Neural crest cell (in vitro differentiated cells): ENCODE measurements at places on chromosomes 2 and 18. TPM values are rescaled to one million over a fixed set of nuclear protein-coding genes. Genes with fewer than 3 reads are reported as not detected.

The HOXD12 gene
- total RNA-seq, result not detected in 2 replicates

DNA sequence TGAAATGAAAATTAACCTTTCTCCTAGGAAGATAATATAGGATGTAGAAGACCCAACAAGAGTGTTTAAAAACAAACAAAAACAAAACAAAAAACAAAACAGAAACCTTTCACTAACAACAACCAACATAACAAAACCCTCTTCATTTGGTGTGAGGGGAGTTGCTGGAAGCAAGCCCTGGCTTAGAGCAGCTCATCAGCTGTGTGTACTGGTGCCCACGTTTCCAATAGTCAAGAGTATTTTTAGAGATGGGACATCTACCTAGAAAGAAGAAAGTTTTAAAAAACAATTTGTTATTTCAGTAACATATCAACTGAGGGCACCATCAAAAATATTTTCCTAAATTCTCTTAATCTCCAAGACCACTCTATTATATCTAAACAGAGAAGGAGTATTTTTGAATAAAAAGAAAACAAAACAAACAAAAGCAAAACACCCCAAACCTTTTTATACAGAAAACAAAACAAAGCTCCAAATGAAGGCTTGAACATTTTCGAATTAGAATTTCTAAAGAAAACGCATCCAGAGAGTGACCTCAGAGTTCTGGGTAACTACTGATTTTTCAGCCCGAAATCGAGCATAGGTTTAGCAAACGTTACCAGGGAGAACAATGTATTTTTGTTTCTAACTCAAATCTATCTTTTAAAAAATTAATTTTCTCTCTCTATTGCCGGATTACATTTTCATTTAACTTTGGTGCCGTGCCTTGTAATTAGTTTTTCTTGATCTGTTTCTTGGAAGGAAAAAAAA is 134.6 kb downstream of the INSIG2 start:
- no peak for DNase-seq

DNA sequence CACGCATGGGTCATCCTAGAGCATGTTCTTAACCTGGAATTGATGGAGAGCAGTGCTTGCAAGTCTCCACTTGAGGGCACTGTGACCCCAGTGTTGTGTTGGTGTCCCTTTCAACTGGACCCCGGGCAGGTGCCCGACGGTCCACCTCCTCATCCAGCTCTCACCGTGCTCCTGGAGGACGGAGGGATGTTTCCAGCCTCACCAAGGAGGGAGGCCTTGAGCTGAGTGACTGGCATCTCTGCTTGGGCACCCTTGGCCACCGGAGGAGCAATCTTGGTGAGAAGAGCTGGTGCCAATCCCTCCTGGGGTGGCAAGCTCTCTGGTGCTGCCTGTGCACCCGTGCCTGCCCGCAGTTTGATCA is 45.4 kb upstream of the ASB18 start:
- DNase-seq, result peak; percentile 43

- no peak for DNase-seq
Measured at GRCh38 chr2:36696533-36696932, at the start of gene VIT. Gene VIT (plus strand): TSS chr2:36696707. CDS start chr2:36716371, 19,664 bp downstream.

DNA sequence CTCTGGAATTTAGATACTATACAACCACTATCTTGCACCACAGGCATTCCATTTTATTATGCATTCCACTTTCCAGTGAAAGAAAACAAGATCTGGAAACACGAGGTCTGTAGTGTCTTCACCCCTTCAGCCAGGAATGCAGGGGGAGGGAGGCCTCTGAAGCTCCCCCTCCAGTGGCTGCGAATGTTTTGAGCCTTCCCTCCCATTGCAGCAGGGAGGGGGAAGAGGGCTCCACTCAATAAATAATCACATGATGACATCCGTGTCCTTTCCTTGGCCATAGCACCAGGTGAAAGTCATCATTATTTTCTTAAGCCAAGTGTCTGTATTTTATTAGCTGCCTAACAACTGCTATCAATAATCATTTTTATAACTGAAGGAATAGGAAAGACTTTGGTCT is 38.6 kb downstream of the ALPK2 start:
- DNase-seq, result no peak

GRCh38 chr2:85907671-85908157 is 18.9 kb upstream of the ST3GAL5 start:
- no peak for DNase-seq

DNA sequence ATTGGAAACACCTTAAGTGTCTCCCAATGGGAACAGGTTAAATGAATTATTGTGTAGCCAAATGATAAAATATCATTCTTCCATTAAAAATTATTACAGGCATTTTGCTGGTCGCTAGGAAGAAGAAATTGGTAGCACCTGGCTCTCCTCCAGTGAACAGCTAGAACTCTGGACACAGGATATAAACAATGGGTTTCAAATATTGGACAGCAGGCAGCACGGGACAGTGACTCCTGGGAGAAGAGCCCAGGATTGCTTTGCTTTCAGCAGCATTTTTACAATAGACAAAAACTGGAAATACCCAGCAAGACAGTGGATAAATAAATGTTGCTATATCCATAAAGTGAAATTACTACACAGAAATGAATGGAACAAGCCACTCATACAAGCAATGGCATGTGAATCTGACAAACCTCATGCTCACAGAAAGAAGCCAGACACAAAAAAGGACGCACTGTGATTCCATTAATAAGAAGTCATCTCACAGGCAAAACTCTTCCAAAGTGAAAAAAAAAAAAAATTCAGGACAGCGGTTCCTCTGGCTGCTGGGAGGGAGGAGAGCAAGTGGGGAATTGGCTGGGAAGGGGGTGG is 50.5 kb downstream of the LAMA1 start:
- no peak for DNase-seq

DNA sequence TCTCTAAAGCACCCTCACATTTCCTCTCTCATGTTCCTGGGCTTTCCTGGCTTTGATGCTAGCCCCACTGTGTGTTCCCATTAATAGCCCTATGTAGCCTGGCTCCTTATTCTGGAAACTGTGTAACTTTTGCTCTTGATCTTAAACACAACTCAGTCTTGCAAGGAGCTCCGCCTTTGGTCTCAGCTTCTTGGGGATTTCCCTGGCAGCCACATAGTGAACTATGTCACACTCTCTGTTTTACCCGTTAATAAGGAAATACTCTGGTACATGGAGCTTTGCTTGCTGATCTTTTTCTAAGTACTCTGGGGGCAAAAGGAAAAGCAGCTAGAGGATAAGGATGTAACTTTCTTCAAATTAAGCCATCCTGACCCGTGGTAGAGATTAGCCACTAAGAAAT is 259.3 kb downstream of the NEDD4L start:
- no peak for DNase-seq

DNA sequence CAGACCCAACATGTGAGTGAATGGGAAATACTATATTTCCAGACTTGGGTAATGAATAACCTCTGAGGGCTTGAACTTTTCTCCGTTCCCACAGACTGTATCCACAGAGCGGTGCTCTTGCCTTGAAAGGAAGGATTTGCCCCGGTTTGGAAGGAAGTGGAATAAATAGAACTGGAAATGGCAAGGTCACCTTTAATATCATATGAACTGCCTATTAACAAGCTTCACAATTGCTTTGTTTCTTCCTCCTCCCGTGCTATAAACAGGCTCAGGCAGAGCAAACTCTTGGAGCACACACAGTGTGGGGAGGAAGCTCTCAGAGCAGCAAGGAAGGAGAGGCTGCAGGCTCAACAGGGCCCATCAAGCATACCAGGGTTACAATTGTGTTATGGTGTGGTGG is 28.5 kb upstream of the DARS1 start:
- no peak for DNase-seq

The SUCLG1 gene
- 51.5 and 52.7 TPM in 2 replicates for total RNA-seq

DNA sequence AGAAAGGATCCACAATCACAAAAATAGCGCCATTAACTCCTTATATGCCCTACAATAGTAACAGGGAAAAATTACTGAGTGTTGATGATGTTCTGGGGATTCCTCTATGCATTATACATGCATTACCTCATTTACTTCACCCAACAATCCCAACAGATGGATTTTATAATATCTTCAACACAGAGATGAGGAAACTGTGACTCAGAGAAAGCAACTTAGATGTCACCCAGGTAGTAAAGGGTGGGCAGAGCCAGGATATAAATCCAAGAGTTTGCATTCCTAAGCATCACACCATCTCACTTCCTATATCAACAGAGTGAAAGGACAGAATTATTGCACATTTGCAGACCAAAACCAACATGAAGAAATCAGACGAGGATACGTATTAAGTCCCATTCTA is 144.2 kb downstream of the TCF4 start:
- no peak for DNase-seq

- DNase-seq, result no peak
Measured at GRCh38 chr2:235165136-235165535, 213.3 kb downstream of the SH3BP4 start.

The CAPN13 gene
- not detected in 2 replicates for total RNA-seq

GRCh38 chr2:72211777-72212485 is 64.3 kb upstream of the CYP26B1 start:
- no peak for DNase-seq

The PSMA8 gene
- total RNA-seq, result not detected in 2 replicates

DNA sequence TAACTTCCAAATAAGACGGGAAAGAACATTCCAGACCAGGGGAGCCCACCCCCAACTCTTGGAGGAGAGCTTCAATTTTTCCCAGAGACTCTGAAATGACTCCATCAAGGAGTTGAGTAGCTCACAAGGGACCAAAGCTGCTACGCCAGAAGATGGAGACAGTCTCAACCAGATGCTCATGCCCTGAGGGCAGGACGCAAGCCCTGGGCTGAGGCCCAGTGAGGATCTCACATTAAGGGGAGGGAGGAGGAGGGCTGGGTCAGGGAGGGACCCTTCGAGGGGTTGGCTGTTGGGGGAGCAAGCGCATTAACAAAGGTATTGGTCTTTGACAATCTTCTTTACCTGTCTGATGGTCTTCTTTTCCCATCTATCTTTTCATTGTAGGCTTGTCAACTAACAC is 141.3 kb upstream of the SLC1A4 start:
- DNase-seq, result no peak

GRCh38 chr2:23007631-23008235 is 377.2 kb upstream of the KLHL29 start:
- DNase-seq, result no peak

DNA sequence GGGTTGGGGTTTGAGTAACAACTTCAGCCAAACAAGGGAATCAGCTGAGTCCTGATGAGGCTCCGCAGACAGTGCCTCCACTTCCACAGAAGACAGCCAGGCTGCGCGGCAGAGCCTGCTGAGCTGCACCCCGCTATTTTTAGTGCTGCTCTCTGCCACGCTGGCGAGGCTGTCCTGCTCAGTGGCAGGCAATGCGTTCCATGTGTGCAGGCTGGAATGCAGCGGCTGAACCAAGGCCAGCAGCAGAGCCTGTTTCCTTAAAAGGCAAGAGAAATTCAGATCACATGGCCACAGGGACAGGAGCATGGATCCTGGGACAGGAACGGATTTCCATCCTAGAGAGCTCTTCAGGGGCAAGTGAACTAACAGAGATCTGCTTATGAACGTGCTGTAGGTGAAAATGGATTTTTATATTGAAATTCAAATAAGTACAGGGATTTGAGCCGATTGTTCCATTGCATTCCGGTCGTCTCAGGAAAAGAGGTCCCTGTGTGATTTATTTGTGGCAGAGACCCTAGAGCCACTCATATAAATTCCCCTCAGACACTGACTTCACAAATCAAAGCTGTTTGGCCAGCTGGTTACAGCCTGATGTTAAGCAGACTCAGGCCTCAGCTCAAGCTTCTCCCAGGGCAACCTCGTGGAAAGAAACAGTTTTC is 98.7 kb downstream of the COL6A3 start:
- DNase-seq, result peak; percentile 23

- DNase-seq, result no peak
Measured at GRCh38 chr18:62420151-62420512, 95.0 kb downstream of the TNFRSF11A start.

- DNase-seq, result no peak
Measured at GRCh38 chr2:186874713-186875112, 25.7 kb upstream of the ZSWIM2 start.

The LIMS3 gene
- total RNA-seq, result 1.2 and 1.5 TPM in 2 replicates

- DNase-seq, result no peak
Measured at GRCh38 chr18:34548120-34548972, 161.8 kb upstream of the DTNA start.

The CCL20 gene
- not detected in 2 replicates for total RNA-seq

The TCF7L1 gene
- total RNA-seq, result 40.3 and 41.8 TPM in 2 replicates

DNA sequence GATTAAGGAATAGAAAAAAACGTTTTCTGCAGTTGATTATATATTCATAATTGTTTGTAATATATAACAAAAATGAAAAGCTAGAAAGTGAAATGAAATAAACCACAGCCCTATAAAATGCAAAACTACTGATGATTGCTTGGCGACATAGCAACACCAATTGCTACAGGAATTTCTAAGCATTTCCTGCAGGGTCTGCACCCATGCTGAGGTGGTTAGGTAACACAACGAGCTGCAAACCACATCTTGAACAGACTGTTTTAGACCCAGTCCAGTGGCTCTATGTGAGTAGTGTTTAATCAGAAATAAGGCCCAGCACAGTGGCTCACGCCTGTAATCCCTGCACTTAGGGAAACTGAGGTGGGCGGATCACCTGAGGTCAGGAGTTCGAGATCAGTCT is 17.2 kb upstream of the UGT1A9 start:
- DNase-seq, result no peak

The MATN3 gene
- total RNA-seq, result 1.3 and 1.9 TPM in 2 replicates

- no peak for DNase-seq
Measured at GRCh38 chr2:204486805-204487204, 58.5 kb upstream of the PARD3B start.

DNA sequence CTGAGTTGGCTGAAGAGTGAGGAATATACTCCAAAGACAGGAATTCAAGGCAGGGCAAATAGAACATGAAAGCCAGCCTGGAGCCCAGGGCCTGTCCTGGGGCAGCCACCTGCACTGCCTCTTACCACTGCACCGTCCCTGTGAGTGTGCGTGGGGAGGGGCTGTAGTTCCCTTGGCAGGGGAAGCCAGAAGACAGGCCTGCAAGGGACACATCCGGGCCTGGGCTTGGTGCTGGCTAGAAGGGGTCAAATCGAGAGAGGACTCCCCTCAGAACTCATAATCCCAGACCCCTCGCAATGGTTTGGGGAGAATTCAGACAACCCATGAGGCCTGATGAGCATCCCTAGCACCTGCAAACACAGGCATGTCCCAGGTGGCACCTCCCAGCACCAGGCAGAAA is 87.0 kb downstream of the HDAC4 start:
- DNase-seq, result no peak

DNA sequence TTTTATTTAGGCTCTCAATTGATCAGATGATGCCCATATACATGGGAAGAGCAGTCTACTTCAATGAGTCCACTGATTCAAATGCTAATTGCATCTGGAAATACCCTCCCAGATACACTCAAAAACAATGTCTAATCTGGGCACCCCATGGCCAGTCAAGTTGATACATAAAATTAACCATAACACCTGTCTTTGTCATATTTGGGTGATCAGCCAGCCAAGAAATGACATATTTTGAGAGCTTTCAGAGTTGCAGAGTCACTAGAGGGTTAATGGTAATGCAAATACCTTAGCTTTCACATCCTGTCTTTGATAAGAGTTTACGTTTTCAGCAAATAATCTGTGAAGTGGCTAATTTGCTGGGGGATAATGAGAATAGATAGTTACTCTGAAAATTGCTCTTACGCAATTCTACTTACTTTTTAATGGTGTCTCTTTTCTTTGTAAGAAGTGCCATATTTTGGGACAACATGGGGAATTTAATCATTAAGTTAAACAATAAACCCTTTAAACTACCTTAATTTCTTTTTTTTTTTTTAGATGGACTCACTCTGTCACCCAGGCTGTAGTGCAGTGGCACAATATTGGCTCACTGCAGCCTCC is 49.1 kb downstream of the CCDC195 start:
- no peak for DNase-seq

The UGT1A3 gene
- total RNA-seq, result not detected in 2 replicates
